Panc1 (cell line): ENCODE measurements at places on chromosomes 13 and 19.

DNA sequence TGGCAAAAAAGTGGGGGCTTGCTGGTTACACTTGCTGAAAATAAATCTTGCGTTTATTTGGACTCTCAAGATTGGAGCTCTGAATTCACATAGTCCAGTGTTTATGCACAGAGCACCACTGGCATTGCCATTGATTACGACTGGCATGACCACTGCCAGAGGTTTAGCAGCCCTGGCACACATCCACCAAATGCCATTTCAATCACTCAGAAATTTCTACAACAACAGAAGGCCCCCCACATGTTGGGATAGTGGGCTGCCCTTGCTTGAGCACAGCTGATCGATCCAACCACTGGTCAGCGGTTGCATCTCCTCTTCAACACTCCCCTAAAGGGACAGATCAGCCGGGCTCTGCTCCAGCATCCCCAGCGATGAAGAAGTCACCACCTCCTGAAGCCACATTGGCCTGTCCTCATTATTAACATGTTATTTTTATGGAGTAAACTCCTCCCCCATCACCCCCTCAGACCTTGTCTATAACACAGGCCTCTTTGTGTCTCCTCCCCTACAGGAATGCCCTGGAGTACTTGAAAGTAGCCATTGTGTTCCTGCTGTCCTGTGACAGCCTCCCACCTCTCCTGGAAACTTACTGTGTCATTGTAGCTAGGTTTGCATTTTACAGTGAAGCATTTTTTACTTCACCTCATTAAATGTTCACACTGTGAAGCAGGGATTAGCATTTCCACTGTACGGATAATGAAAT, 51.3 kb downstream of the CDADC1 start:
- DNase-seq: no peak

DNA sequence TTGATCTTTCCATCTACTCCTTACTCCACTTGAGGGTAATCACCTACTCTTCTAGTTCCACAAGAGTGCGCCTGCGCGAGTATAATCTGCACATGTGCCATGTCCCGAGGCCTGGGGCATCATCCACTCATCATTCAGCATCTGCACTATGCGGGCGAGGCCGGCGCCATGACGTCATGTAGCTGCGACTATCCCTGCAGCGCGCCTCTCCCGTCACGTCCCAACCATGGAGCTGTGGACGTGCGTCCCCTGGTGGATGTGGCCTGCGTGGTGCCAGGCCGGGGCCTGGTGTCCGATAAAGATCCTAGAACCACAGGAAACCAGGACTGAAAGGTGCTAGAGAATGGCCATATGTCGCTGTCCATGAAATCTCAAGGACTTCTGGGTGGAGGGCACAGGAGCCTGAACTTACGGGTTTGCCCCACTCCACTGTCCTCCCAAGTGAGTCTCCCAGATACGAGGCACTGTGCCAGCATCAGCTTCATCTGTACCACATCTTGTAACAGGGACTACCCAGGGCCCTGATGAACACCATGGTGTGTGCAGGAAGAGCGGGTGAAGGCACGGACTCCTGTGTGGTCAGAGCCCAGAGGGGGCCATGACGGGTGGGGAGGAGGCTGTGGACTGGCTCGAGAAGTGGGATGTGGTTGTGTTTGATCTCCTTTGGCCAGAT, 2.7 kb upstream of the KLK2 start:
- no peak for DNase-seq

DNA sequence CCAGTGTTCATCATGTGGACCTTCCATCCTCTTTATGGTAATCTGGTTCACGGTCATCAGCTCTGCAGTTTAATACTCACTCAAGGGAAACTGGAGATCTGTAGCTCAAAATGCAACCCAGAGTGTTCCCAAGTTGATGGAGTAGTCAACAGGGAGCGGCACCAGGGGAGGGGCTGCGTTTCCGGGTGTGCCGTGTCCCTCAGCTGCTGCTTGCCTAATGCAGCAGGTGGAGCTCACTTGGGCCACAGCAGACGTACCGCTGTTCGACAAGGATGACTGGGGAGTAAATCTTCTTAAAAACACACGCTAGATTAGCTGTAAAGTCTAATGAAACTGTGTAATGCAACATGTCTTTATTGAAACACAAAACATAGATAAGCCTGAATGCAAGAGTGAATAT, 81.1 kb downstream of the TNFSF13B start:
- no peak for DNase-seq

DNA sequence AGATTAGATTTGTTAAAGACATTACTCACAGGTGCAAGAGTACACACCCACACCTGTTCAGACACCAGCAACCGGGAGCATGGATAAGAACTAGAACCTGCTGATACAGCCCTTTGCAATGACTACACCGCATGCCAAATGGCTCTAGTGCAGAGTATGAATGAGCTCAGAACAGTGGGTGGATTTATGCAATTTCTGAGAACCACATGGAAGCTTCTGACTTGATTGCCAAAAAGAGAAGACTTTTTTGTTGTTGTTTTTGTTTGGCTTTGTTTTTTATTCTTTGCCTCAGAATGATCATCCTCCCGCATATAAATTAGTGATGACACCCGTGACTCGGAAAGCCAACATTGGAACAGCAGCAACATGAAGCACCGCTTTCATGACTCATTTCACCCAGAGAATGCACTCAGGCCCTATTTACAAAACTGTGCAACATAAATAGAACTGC, 77.4 kb upstream of the LRCH1 start:
- no peak for DNase-seq

DNA sequence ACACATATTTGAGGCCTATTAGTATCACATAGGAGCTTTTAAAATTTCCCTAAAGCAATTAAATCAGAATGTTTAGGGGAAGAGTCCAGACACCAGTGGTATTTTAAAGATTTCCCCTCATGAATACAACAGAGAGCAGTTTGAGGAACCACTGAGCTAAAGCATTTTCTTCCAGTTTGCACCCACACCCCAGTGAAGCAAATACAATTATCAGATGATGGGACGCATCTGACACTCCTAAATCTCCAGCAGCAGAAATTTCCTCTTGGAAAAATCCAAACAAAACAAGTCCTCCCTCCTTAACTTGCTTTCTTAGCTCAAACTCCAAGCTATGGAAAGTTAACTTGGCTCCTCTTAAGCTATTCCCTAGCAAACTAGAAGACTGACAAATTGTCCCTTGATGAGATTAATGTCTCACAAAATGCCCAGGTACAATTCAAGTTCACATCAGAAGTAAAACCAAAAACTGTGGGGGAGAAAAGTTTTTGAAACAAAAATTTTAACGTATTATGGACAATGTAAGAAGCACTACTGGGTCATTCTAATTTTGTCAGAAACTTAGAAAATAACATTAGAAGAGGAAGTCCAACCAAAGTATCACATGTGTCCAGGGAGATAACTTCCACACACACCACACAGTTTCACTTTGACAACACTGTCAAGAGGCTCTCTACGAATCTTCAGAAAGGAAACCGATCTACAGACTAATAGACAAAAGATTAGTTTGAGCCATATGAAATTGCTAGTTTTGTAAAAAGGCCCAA, 74.1 kb downstream of the ABCC4 start:
- DNase-seq: no peak

DNA sequence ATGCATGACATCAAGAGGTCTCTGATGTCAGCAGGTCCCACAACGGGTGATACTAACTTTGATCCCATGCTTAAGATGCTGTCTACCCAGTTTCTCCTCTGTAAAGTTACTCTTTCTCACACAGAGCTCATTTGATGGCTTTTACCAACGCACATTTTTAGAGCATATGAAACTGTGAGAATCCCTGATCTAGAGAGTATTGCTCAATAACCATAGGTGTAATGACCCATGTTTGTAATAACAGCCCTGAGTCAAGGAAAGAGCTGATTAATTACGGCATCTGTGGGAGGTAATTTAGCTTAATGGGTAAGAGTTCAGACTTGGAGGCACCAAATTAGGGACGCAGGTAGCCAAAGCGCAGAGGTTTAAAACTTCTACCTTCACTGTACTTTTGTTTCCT, 18.0 kb upstream of the IZUMO2 start:
- no peak for DNase-seq

- DNase-seq: no peak
Observed at GRCh38 chr13:106361621-106362020, 173.8 kb downstream of the EFNB2 start.

DNA sequence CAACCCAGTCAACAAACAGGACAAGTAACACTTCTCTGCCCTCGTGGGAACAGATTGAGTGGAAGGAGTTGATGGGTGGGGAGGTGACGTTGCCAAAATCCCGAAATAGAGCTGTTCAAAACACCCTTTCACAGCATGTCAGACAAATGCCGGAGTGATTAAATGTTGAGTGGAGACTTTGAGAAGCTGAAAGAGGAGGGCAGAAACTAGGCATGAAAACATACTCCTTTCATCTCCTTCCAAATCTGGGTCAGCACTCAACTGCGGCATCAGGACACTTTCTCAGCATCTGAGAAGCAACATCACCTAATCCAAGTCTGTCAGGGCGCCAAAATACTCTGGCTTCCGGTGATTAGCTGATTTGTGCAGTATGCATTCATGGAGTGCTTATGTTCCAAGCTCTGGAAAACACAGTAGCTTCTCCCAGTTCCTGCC, 51.5 kb upstream of the MRI1 start:
- DNase-seq: no peak

DNA sequence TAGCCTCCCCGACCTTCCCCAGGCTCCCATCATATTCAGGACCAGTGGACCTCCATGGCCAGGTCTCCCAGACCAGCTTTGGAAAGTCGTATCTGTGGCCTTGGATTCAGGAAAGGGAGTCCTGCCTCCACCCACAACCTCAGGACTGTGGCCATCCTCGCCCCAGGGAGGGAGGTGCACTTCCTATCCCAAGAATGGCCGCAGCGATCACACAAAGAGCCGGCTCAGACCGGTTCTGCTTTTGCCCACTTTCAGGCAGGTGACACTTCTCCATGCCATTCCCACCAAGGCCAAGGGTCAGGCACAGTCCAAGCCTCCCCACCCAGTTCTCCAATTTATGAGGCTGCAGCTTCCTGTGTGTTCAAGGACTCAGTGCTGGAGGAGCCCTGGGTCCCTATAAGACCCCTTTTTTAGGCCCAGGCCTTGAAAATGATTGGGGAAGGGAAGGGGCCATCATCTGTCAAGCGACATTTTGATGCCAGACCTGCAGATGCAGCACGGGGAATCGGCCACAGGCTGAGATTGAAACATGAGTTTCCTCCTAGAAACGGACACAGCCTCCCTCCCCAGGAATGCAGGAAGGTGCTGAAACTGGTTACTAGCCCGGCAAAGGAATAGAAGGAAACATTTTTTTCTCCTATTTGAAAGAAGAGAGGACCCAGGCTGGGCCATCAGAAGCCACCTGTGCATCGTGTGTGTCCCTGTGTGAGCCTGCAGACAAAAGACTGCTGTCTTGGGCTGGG, 65.6 kb upstream of the USE1 start:
- DNase-seq: no peak

- DNase-seq: no peak
Observed at GRCh38 chr19:35346193-35347052, 1.3 kb upstream of the FFAR1 start.

- DNase-seq: no peak
Observed at GRCh38 chr13:91153372-91153771, 194.1 kb upstream of the MIR17HG start.

DNA sequence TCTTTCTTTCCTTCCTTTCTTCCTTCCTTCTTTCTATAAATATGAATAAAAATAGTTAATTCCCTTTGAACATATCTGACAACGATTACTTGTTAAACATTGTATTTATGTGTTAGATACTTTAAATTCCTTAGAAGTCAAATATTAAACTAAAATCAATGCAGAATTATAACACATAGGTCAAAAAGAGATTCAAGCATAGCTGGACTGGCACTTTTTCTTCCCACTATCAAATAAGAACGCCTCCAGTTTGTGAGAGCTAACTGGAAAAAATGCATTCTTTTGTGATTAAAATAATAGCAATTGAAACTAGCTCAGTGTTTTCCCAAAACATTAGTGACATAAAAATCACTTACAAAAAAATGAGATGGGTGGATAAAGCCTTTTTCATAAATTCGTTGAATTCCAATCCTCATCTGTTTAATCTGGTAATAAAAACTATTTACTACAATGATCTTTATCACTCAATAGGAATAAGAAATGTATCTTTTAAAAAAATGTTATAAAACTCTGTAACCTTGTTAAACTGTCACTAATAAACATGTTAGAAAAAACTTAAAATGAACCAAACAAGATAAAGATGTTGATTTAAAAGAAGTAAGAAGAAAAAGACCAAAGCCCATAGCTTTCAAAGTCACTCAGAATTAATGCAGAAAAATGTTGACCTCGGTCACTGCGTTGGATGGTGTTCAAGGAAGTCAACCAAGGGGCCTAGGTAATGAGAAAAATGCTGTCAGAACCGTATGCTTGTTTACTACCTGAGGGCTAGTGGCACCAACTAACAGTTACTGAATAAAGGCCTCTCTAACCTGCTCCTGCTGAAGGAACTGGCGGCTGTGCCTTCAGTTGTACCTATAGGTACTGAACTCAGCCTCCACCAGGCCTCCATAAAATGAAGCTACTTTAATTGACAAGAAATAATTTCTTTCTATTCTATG, 1039.5 kb upstream of the SLC10A2 start:
- no peak for DNase-seq

GRCh38 chr19:13396250-13397080, 109.8 kb downstream of the CACNA1A start:
- DNase-seq: no peak

DNA sequence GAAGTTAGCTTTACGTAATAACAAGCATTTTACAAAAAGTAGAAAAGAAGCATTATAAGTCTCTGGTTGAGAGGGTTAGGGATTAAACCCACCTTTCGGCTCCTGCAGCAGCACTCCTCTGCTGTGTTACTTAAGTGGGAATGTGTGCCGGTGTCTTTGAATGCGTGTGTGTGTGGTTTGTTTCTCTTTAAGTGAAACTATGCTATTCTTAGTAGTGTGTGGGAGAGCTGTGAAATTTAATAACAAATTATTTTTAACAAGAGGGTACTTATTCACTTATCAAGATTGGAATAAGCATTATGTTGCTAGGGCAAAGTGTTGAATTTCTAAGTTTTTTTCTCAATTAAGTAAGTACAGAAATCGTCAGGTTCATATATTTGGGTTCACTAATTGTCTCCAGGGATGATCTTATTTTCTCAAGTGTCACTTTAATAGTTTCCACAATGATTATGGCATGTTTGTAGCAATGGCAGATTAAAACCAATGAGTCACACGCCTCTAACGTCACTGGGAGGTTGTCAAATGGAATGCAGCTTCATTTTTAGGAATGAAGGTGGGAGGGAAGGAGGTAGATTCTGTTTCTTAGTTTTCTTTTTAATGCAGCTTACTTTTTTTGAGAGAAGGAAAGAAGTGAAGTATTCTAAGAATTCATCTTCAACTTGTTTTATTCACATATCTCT, 151.3 kb downstream of the LMO7 start:
- no peak for DNase-seq

DNA sequence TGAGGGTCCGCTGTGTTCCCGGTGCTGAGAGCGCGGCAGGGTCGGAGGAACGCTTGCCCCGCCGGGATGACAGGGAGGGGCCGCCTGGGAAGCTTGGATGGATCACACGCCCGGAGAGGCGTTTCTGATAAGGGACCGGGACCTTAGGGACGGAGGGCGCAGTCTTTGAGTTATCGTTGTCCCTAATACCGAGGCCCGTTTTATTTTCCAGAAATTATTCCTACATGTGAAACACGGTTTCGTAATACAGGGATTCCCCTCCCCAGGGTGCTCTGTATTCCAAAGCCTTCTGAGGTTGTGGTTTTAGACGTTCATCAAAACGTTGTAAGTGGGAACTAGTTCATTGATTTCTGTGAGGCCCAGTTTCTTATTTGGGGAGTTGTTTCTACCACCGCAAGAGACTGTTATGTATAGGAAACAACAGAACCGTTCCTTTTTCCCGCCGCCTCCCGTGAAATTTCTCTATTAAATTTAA, 752 bp downstream of the PDCD5 start:
- DNase-seq: no peak

GRCh38 chr13:31950111-31950815, 81.3 kb upstream of the FRY start:
- no peak for DNase-seq
